Kidney epithelial cell (primary cell): ENCODE measurements at places on chromosomes 3 and 15.
A peak's percentile ranks its signal among the peaks of the same experiment; 100 is the strongest.

GRCh38 chr3:59540241-59540640, 490.4 kb upstream of the CFAP20DC start:
- no peak for DNase-seq

DNA sequence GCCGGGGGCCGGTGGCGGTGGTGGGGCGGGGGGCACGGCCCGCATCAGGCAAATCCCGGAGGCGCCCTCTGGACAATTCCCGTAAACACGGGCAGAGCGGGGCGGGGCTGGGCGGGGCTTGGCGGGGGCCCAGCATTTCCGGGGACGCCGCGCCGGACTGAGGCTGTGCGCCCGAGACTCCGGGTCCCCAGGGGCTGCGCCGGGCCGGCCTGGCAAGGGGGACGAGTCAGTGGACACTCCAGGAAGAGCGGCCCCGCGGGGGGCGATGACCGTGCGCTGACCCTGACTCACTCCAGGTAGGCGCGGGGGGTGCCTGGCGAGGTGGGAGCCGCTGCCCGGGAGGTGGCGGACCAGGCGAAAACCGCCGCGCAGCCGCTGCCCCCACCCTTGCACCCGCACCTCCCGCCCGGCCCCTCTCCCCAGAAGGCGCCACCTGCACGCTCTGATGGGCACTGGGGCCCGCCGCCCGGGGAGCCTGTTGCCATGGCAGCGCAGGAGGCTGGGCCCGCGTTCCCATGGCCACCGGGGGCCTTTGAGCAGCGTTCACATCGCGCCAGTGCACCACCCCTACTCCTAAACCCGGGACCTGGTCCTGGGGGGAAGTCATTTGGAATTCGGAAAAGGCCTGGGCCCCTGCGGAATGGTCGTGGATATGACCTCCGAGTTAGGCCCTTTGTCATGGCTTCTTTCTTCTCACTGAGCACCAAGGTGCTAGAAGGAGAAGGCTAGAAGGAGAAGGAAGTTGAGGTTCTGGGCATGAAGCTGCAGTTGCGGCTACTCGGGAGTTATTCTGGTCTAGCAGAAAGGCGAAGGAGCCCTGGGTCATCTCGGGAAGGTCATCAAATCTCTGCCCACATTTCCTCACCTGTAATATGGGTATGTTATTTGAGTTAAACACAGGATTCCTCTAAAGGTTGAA, 16.1 kb upstream of the SEMA4B start:
- DNase-seq, result no peak

DNA sequence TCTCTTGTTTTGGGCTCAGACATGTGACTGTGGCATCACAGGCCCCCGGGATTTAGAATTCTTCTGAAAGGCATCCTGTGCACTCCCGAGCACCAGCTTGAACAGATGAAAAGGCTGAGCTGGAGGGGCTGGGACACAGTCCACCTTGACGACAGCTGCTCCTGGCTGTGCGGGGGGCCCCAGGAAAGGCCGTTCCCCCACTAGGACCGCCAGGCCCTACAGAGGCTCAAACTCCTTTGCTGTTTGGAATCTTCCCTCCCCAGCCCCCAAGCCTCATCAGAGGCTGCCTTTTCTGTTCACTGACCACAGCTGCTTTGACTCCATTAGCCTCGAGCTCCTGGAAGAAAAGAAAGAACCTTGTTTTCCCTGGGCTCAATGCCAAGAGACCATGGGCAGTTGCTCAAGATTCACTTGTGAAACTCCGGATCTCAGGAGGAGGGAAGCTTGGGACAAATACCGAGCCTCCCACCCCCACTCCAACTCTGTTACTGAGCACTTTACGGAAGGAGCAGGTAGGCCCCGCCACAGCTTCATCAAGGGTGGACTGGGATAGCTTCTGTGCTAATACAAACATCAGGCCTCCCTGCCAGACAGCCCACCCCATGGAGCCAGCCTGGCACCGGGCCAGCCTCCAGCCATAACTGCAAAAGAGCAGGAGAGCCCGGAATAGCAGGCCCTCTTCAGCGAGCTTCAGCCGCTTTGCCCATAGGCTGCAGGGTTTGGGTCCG, 15.7 kb downstream of the CIDEC start:
- DNase-seq, result peak; percentile 74

- no peak for DNase-seq
Observed at GRCh38 chr3:106014518-106014917, 145.7 kb upstream of the CBLB start.

GRCh38 chr15:73108676-73109075, 56.4 kb downstream of the NEO1 start:
- no peak for DNase-seq

GRCh38 chr3:192079098-192079497, 618.1 kb downstream of the PYDC2 start:
- DNase-seq, result no peak
